ENCODE measurements at places on chromosomes 7 and 10.

- no peak for DNase-seq
Measured at GRCh38 chr7:30764030-30764975, 6.9 kb upstream of the MINDY4 start.

GRCh38 chr7:131288450-131288849, 39.2 kb upstream of the MKLN1 start:
- DNase-seq, result no peak

GRCh38 chr7:68770649-68771048, 827.6 kb upstream of the AUTS2 start:
- no peak for DNase-seq

DNA sequence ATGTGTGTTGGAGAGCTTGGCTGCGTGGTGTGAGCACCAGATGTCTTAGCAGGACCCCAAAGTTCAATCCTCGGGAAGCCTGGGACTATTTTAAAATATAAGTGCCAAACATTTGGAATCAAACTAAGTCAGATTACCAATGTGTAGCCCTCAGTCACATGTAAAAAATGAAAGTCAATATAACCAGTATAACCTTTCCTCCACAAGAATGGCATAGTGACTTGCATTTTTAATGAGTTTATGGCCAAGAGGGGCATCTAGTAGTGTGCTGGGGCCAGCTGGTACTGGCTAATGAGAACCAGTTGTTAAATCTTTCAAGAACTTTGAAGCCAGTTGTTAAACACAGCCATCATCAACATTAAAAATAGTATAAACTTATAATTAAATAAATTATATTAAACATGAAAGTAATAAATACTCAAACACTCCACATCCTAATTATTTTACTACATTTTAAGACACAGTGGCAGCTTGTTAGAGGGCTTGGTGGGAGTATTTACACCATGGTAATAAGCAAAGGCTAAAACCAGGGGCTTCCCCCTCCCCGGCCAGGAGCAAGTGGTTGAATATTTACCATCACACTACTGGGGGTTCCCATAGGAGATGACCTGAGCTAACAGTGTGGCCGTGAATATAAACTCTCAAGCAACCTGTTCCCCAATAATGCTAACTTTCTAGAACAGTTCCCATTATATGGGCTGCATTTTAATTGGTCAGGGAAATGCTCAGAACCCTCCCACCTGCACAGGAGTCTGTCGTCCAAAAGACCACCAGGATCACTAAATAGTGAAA, 7.9 kb upstream of the FAM170B start:
- DNase-seq, result no peak

DNA sequence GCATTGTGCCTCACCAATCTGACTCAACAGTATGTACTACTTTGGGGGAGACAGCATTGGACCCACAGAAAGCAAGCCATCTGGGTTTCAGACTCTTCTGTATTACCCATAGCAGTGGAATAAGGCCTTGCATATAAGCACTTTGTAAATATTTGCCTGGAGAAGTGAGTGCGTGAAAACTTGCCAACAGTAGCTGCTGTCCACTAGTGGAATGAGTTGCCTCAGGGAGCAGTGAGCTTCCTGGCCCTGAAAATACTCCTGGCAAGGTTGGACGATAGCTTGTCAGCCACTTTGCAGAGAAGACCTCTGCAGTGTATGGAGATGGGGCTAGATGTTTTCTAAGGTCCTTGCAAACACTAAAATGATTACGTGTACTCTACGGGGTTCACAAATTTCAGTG, 21.6 kb downstream of the GARS1 start:
- DNase-seq, result no peak

GRCh38 chr10:16742165-16742960, 74.9 kb downstream of the RSU1 start:
- DNase-seq, result no peak

DNA sequence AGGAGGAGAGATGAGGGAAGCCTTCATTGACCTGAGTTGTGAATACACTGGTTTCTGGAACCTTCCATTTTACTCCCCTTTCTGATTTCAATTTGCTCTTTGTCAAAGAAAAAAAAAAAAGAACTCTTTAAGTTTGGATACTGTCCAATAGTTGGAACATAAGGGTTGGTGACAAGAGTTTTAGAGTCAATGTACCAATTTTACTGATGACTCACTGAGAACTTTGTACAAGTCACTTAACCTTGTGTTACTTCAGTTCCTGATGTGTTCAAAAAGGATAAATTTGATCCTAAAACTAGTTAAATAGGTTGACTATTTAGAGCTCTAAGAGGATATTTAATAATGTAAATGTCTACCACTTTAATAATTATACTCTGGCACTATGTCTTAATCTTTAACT, 4.1 kb upstream of the CDK14 start:
- DNase-seq, result no peak

- no peak for DNase-seq
Measured at GRCh38 chr7:147952918-147953317, 637.6 kb upstream of the C7orf33 start.

DNA sequence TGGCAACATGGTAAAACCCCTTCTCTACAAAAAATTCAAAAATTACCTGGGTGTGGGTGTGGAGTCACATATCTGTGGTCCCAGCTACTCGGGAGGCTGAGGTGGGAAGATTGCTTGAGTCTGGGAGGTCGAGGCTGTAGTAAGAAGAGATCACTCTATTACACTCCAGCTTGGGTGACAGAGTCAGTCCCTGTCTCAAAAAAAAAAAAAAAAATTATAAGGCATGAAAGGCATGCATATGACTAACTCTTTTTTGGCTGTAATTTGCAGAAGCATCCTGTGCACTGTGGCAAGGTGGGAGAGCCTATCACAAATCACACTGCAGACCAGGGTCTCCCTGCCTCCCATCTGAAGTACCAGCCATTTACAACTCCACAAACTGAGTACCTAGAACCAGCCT, 14.1 kb upstream of the MYPN start:
- DNase-seq, result no peak

GRCh38 chr7:23927709-23928417, 217.8 kb downstream of the STK31 start:
- DNase-seq, result no peak

- no peak for DNase-seq
Measured at GRCh38 chr7:69208276-69208675, 390.0 kb upstream of the AUTS2 start.

- no peak for DNase-seq
Measured at GRCh38 chr10:1581189-1581588, 156.1 kb downstream of the ADARB2 start.

DNA sequence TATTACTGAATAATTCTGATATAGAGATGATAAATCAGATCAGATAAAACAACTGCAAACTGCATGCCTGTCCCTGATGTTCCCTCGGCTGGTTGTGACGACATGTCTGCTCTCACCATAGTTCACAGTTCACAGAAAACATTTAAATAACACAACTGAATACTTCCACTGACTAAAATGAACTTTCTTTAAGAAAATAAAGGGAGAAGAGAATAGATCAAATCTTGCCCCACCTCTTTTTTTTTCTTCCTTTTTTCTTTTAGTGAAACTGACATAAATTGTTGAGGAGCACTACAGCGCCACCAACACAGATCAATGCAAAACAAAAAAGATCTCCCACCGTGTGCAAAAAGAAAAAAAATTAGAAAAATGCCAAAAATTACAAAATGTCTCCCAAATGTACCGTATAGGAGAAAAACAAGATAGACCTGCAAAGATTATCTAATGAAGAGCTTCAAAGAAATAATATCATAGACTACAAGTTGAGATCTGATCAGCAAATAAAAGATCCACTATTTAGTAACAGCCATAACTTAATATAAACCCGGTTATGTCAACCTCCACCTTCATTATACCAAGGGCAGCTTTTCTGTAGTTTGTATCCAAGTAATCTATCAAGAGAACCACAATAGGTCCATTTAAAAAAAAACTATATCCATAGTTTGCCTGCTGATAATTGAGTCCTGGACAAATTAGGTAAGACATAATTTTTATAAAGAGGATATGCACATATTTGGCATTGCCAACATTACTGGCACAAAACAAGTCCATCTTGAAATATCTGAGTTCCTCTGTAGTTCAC, 30.7 kb upstream of the EPC1 start:
- peak; percentile 17 for DNase-seq

Measured in T-helper 22 cell (primary cell).